ENCODE measurements at places on chromosomes 1 and 21.
A peak's percentile ranks its signal among the peaks of the same experiment; 100 is the strongest.

DNA sequence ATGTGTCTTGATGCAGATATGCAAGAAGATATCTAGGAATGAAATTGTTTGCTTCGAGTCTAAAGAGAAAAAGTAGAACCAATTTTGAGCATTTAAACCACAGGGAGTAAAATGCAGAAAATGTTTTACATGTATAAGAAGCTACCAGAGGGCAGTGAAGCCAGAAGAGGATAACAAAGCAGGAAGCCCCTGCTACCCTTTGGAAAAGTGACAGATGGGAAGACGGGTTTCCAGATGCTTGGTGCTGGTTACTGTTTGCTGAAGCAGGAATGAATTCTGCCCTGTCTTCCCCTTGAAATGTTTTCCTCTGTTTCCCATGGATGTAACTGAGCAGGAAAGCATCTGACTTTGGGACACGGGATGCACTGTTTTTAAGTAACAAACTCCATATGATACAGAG is 822.2 kb downstream of the MRPL39 start:
- DNase-seq = no peak

- DNase-seq = no peak
Measured at GRCh38 chr1:109094377-109094803, 3.8 kb downstream of the TMEM167B start.

DNA sequence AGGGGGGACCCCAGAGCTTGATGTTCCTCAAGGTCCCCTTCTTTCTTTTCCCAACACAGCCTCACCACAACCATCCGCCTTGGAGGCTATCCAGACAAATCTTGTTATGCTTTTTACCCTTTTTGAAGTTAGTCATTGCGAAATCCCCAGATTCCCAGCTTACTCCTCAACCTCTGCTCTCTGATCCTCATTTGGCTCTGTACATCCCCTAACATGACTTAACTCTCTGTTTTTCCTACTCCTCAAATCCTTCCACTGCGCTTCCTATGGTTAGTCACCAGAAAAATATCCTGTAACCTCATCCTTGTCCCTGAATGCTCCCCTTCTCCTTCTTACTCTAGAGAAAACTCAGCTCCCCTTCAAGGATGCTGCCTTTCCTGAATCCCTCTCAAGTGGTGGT is 189.1 kb upstream of the POU3F1 start:
- no peak for DNase-seq

GRCh38 chr1:161884475-161884874 is 118.4 kb downstream of the ATF6 start:
- no peak for DNase-seq

- no peak for DNase-seq
Measured at GRCh38 chr1:19730793-19731192, 66.1 kb downstream of the HTR6 start.

GRCh38 chr1:93716941-93717368 is 35.3 kb upstream of the BCAR3 start:
- no peak for DNase-seq

DNA sequence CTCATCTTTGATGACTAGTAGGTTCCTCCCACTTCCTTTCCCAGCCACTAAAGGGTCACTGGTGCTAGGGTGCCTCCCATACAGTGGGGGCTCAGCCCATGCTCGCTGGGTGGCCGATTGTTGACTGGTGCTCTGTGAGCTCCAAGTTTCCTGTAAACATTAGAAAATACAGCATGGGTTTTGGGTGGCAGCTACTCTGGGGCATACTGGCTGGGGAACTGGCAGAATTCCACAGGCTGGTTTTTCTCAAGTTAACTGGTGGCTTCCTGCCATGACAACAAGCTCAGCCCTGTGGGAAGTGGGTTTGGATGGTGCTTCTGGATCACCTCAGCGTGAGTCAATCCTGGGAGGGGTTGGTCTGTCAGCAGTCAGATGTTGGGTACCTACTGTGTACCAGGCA is 28.7 kb upstream of the CRNN start:
- peak; percentile 74 for DNase-seq

DNA sequence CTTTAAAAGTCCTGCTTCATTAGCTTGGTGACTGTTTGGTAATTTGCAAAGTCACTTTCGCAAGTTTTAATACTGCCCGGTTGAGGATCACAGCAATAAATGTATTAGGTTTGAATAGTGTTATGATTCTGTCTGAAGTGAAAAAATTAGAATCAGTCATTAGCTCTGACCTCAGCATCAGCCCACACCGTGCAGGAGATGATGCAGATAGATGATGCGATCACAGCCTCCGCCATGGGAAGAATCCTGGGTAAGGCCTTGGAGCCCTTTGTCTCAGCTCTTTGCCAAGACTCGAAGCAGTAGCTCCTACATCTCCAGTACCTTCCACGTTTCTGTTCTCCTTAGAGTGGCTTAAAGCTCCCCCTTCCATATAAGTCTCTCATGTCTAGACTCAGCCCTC is 366.7 kb downstream of the CAMTA1 start:
- no peak for DNase-seq

GRCh38 chr1:219352961-219353651 is 179.4 kb downstream of the LYPLAL1 start:
- no peak for DNase-seq

DNA sequence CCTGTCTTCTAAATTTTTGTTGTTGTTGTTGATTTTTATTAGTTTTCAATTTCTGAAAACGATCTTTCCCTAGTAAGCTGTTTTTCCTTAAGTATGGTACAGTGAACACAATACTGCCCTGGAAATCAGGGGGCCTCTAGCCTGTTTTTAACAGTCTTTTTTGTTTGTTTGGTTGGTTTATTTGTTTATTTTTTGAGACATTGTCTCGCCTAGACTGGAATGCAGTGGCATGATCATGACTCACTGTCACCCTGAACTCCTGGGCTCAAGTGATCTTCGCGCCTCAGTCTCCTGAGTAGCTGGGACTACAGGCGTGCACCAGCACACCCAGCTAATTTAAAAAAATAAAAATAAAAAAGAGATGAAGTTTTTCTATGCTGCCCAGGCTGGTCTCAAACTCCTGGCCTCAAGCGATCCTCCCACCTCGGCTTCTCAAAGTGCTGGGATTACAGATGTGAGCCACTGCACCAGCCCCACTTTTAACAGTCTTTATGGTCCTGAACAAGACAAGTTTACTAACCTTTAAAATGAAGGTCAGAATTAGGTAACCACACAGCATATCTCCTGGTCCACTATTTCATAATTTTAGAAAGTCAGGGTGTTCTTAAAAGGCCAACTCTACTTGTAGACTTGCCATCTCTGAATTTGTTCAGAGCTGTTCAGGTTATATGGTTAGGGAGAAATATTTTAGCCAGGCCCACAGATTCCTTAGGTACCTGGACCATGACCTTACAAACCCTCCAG is 35.4 kb downstream of the TBCE start:
- DNase-seq = no peak

- DNase-seq = no peak
Measured at GRCh38 chr1:15180189-15180588, 26.6 kb downstream of the TMEM51 start.

GRCh38 chr1:42152907-42153600 is at the start of gene GUCA2B:
Gene GUCA2B, plus strand, starts transcription at chr1:42153410. Its CDS starts 41 bp downstream, at chr1:42153451.
- DNase-seq = no peak

DNA sequence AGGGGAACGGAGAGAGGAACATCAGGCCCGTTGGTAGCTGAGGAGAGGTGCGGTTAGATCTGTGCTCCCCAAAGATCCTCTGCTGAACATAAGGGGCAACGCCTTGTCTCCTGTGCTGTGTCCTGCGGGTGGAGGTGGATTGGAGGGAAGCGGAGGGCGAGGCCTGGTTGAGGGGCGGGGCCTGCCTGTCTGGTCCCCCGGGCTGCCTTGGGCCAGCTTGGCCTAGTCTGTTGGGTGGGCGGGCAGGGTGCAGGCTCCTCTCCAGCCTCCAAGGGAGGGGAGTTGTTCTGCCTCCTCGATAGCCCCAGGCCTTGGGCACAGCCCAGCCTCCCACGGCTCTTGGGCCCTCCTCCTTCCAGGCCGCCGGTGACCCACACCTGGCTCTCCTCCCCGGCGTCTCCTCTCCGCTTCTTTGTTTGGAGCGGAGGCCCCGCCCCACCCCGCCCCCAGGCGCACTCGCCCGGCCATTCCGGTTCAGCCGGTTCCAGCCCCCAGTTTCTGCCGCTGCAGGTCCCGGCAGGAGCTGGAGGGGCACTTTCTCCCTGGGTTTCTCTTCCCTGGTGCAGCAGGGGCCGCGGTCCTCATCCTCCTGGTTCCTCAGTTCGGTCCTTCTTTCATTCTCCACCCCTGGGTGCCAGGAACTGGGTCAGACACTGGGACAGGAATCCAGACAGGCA is 19.4 kb downstream of the PTPRF start:
- peak; percentile 88 for DNase-seq

DNA sequence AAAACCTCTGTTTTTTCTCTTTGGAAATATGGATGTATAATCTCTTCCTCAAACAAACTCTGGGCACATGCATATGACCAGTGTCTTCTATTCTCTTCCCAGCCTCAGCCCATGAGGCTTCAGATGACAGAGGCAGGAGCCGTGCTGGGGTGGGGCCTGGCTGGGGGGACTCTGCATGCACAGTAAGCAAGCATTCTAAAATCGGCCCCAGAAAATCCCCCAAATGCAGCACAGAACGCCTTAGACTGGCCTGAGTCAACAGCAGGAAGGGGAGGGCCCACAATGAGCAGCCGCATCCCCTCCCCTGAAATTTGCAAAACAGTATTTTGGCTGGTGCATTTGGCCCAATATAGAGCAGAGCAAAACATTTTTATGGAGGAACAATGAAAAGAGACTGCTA is 47.8 kb downstream of the ITPKB start:
- no peak for DNase-seq

DNA sequence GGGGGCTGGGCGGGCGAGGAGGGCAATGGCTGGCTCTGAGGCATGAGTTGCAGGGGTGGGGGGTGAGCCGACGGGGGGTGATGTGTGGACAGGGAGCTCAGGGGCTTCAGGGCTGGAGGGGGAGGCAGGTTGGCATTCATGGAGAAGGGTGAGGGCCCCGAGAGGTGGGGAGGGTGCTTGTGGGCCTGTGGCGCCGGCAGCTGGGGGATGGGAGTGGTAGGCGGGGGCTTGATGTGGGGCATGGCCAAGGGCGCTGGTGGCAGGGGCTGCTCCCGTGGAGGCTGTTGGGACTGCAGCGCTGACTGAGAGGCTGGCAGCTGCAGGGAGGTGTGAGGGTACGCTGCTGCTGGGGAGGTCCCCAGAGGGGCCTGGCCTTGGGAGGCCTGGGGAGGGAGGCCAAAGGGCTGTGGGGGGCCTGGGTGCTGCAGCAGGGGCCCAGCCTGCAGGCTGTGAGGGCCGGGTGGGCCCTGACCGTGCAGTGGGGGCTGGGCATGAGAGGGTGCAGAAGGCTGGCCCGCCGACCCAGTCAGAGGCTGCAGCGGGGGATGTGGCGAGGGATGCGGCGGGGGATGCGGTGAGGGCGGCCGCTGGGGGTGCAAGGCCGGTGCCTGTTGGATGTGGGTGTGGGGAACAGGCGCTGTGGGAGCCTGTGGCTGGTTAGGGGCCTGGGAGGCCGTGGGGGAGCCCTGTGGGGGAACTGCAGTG is 42.7 kb downstream of the SLC45A1 start:
- DNase-seq = no peak

GRCh38 chr1:159141584-159142390 is 29.6 kb upstream of the CADM3 start:
- no peak for DNase-seq

DNA sequence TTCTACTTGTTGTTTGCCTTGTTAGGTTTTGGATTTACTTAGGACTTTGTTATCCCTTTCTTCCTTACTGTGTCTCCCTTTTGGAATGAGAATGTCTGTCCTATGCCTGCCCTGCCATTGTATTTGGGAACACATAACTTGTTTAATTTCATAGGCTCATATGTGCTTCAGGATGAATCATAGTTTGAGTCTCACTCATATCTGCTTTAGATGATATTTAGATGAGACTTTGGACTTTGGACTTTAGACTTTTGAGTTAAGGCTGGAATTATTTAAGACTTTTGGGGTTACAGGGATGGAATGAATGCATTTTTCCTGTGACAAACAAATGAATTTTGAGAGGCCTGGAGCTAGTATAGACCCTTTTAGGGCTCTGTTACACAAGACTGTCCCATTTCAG is 33.4 kb downstream of the PSMG1 start:
- DNase-seq = no peak

- DNase-seq = peak; percentile 90
Measured at GRCh38 chr1:15603050-15603965, 13.9 kb upstream of the DDI2 start.

DNA sequence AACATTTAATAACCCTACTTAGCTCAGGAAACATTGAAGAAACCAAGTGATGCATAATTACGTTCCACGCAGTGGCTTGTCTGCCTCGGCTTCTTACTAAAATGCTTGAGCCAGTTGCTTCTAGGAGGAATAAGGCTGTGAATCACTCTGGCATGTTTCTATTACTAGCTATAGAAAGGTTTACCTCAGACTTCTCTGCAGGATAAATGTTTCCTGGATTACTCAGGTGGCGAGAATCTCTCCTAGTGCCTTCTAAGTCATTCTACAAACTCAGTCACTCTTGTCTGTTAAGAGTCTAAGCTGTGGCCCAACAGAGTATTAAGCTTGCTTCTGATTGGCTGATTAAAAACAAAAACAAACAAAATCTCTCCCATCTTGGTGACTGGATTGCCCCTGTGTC is 92.0 kb upstream of the RALGPS2 start:
- peak; percentile 73 for DNase-seq

- DNase-seq = peak; percentile 40
Measured at GRCh38 chr1:114668784-114669561, 876 bp downstream of the DENND2C start.

Data from epithelial cell of prostate (primary cell).